ENCODE measurements at places on chromosomes 5 and 9.

DNA sequence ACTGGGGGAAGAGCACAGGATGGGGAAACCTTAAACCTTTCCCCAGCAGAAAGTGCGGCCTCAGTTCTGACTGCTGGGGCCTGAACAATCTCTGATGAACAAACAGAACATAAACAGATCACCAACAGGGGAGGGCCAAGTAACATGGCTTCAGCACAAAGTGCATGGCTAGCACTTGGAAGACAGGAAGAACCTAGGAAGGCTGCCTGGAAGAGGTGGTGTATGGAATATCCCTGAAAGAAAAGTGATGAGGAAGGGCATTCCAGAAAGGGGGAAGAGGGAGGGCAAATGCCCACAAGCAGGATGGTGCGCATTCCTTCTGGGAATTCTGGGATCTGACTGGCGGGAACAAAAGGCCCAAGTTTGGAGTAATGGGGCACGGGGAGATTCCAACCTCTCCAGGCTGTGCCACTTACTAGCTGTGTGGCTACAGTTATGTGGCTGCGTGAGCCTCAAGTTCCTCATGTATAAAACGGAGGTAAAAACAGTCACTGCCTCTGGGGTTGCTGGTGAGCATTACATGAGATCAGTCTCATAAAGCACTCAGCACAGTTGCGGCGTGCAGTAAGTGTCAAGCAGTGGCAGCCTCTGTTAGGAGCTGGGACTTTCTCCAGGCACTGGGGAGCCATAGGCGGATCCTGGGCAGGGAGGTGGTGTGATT lies 1.6 kb downstream of the PDGFRB start:
- no peak for DNase-seq

GRCh38 chr5:107532916-107533315 lies 137.8 kb downstream of the EFNA5 start:
- no peak for DNase-seq

GRCh38 chr5:107524111-107524510 lies 146.6 kb downstream of the EFNA5 start:
- DNase-seq: no peak

DNA sequence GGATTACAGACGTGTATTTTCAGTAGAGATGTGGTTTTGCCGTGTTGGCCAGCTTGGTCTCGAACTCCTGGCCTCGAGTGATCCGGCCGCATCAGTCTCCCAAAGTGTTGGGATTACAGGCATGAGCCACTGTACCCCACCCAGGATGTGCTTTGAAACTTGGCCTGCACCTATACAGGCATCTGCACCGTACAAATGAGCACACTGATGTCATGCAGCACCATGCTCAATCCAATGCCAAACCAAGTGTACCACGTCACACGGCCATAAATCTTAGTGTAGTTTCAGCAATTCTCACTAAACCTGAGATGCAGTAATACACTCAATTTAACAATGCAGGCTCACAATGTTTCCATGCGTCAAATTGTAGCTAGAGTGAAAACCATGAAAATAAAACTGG lies 6.3 kb downstream of the NSUN2 start:
- DNase-seq: no peak

GRCh38 chr9:114988962-114989599 lies 58.7 kb upstream of the TNFSF8 start:
- no peak for DNase-seq

- no peak for DNase-seq
Measured at GRCh38 chr5:141565826-141566570, 52.8 kb downstream of the DIAPH1 start.

GRCh38 chr9:133701321-133701980 lies 36.7 kb downstream of the SARDH start:
- no peak for DNase-seq

GRCh38 chr5:143262393-143263174 lies 140.9 kb downstream of the NR3C1 start:
- no peak for DNase-seq

GRCh38 chr5:34599471-34600117 lies 56.5 kb upstream of the RAI14 start:
- no peak for DNase-seq

GRCh38 chr5:69493396-69494133 lies 975 bp downstream of the OCLN start:
- no peak for DNase-seq

GRCh38 chr9:136399176-136400037 lies 563 bp downstream of the SNAPC4 start:
- DNase-seq: no peak

- no peak for DNase-seq
Measured at GRCh38 chr5:28542987-28543386, 1504.6 kb upstream of the CDH9 start.

DNA sequence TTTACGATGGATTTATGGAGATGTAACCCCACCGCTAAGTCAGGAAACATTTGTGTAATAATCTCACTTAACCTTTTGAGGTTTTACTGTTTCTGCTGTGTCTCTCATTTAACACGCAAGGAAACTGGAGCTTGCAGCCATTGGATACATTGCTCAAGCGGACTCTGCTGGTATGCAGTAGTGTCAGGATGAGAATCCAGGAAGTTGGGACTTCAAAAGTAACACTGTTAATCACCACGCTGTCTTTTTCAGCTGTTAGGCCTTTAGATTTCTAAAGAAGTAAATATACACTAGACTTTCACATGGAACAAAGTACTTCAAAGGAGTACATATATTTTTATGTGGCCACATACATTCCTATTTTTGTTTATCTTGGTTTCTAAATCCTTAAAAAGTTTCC lies 114.7 kb downstream of the LPAR1 start:
- DNase-seq: no peak

- no peak for DNase-seq
Measured at GRCh38 chr5:91499943-91500531, 116.9 kb upstream of the ARRDC3 start.

- no peak for DNase-seq
Measured at GRCh38 chr5:36552651-36553393, 53.6 kb upstream of the SLC1A3 start.

DNA sequence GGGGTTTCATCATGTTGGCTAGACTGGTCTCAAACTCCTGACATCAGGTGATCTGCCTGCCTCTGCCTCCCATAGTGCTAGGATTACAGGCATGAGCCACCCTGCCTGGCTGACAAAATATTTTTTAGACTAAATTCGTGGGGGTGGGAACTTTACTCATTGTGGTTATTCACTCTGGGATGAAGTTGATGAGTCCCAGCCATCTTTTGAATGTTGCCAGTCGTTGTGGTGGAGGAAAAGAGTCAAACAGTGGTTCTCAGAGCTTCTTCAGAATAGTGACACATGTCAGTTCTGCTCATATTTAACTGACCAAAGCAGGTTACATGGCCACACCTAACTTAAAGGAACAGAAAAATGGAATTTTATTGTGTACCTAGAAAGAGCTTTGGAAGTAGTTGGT lies 6.9 kb downstream of the SREK1 start:
- DNase-seq: no peak

DNA sequence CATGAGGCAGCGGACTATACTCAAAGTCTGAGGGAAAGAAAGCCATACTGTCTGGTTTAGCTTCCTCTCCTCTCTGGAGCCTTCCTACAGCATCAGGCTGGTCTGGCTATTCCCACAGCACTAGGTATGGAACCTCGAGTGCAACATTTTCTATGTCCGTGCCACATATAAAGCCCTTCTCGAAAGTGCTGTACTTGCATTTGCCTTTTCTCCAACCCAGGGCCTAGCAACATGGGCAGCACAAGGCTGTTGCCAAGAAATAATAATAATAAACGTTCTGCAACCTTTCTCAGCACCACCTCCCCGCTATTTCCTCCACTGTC lies 804 bp downstream of the MED10 start:
- DNase-seq: no peak

- peak; percentile 2 for DNase-seq
Measured at GRCh38 chr5:9495121-9495520, 50.8 kb downstream of the SEMA5A start.

DNA sequence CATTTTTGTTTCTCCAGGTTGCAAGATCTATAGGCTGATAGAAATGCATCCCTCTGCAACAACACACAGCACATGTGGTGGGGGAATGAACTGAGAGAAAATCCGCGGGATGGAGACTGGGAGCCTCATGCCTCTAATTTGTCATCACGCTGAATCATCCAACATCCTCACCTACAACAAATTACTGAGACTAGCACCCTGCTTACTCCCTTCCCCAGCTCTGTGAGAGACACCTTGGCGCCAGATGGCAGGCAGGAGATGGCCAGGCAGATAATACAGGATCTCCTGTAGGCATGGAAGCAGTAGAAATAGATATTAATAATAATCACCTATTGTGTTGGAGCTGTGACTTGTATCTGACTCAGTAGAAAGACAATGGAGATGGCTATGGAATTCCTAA lies 276.9 kb downstream of the SEMA5A start:
- no peak for DNase-seq

GRCh38 chr5:37754976-37755375 lies 84.9 kb downstream of the GDNF start:
- DNase-seq: no peak

DNA sequence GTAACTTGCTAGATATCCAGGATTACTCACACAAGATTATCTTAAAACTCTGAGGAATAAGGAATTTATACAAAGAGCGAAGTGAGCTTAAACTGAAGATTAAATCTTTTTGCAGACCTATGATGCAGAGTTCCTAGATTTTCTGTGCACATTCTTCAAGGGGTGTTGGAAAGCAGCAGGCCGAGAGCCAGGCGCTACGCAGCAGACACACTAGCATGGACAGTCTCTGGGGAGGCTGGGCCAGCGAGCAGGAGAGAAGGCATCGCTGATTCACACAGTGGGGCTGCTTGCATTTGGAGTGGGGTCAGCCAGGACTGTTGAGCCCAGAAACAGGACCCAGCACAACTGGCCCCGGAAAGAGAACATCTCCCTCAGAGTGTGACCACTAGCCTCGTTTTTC lies 136.3 kb downstream of the ADAMTS16 start:
- DNase-seq: no peak

DNA sequence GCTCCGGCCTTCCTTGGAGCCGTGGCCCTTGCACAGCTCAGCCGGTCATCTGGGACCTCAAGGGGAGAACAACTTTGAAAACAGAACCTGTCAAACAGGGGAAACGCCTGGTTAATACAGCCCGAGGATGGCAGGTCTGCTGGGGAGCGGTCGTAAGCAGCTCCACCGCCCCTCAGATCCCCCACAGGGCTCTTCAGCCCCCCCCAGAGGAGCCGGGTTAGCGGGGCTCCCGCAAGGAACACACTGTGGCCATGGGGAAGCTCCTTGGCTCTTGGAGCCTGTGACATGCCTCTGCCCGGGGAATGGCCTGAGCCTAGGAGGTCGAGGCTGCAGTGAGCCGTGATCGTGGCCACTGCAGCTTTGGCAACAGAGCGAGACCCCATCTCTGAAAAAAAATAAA lies 6.8 kb downstream of the TMEM250 start:
- no peak for DNase-seq

GRCh38 chr5:106423109-106423897 lies 1247.4 kb downstream of the EFNA5 start:
- no peak for DNase-seq

DNA sequence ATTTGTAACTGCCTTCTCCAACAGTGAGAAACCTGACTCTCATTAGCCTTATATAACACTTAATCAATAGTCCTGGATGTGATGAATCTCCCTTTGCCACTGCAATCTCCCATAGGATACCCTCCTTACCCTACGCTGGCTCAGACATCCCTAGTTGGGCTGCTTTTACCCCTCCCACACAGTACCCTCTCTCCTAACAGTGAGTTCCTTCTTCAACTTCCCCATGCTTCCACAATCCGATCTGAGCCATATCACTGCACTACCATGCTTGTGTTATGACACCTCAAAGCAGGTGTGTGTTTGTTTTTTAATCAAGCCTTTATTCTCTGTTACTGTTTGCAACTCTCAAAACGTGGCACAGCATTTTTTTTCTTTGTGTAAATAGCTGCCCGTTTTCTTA lies 60.5 kb upstream of the C9orf72 start:
- DNase-seq: no peak

- no peak for DNase-seq
Measured at GRCh38 chr5:151694035-151694485, 7.3 kb upstream of the SPARC start.

GRCh38 chr5:57698086-57698485 lies 215.5 kb upstream of the ACTBL2 start:
- no peak for DNase-seq

- no peak for DNase-seq
Measured at GRCh38 chr5:122312591-122313406, 762 bp downstream of the SNCAIP start.

DNA sequence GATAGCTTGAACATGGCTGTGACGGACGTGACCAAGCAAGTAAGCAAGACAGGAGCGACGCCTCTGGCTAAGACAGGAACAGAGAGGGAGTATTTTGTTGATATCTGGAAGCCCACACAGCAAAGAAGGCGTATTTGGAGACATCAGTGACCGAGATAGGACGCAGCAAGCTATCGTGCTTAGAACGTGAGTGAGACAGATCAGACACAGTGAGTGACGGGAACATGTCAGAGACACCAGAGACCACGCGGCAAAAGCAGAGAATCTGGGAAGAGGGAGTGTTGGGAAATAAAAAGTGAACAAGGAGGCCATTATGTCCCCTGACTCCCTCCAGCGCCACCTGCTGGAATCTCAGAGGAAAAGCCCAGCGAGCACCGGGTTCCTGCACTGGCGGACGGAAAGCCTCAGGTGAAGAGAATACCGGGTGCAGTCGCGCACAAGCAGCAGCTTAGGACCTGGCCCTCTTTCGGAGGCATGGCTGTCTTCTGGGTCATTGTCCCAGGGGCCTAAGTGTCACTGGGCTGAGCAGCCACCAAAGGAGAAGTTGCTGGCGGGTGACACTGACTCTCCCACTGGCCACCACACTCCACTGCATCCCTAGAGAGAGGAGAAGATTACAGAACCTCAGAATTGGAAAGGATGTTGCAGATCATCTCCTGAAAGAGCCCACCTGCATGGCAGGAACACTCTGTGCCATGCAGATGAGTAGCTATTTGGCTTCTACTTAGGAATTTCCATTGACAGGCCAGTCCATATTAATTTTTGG lies 99.1 kb downstream of the FBXO38 start:
- DNase-seq: no peak

- no peak for DNase-seq
Measured at GRCh38 chr9:129575818-129576217, 45.1 kb downstream of the C9orf50 start.

GRCh38 chr5:179530069-179530998 lies 20.0 kb upstream of the RUFY1 start:
- peak; percentile 58 for DNase-seq
